ENCODE measurements at places on chromosomes 11 and 22.

GRCh38 chr11:69215784-69216415, 60.2 kb downstream of the SMIM38 start:
- DNase-seq = no peak

- DNase-seq = no peak
Observed at GRCh38 chr11:69560141-69560790, 78.8 kb downstream of the LINC01488 start.

DNA sequence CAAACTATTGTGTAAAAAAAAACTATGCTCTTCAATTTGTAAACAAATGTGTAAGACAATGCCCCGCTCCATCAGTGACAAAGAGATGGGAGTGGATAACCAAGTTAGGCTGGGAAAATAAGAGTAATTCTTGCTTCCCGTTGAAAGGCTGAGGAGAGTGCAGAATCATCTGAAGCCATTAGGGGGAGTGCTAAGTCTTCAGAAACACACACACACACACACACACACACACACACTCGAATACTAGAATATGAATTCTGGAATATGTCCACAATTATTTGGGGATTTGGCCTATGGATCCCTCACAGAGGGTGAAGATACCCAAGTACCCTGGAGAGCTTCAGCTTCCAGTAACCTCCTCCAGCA, 27.8 kb upstream of the ROBO3 start:
- DNase-seq = peak; percentile 58

DNA sequence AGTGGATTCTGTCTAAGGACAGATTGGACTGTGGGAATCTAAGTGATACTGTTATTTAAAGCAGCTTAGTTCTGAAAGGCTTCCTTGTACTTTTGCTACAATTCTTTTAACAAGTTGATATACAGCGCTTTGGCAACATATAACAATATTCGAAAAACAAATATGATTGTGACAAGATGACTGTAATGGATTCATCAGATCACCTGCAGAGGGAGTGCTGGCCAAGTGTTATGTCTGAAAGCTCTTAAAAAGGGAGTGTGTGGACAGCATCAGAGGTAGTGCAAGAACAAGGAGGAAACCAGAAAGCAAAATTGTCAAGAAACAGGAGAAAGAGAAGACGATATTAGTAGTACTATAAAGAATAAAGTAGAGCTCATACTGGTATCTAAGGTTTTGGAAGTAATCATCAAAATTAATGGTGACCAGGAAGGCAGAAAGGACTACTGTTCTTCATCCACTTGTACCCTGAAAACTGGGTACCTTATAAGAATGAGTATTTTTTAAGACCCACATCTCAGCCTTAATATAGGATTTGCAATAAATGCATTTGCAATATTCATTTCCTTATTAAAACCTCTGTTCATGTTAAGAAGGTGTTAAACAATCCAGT, 1112.0 kb upstream of the CCDC90B start:
- DNase-seq = no peak

DNA sequence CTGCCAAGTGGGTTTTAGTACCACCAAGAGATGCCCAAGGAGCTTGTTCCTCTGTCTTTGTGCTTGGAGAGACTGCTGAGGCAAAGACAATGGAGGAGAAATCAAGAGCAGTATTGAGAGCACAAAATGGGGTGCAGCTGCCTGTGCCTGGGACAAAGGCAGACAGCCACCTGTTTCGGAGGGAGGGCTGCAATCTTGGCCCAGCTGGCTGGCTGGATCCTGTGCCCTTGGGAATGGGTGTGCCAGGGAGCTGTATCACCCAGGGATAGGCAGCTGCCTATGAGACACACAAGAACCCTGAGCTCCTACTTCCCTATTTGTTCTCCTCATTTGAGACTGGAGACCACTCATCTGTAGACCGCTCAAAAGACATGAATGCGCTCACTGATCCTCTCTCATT, 23.3 kb upstream of the CHRM4 start:
- no peak for DNase-seq

DNA sequence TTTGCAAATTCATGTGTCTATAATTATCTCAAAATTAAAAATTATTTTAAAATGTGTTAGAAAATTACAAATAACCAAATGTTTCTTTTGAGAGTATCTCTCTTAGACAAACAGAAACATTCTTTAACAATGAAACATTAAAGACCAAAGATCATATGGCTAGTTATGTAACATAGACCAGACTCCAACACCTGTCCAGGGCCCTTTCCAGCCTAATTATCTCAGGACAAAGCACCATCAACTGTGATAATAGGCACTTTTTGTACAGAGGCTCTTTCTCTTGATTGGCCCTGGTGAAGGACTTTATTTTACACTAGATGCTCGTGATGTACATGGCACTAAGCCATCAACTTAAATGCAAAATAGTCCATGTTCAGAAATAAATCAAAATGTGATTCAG, 5.0 kb upstream of the PLEKHA7 start:
- DNase-seq = no peak

Measured in erythroblast (primary cell).